Karpas-422 (cell line): ENCODE measurements at places on chromosomes 16 and 17.

- DNase-seq, result no peak
Observed at GRCh38 chr16:4692460-4693295, 684 bp upstream of the NUDT16L1 start.

GRCh38 chr17:38578229-38579082 lies 27.3 kb downstream of the SRCIN1 start:
- DNase-seq, result no peak

GRCh38 chr17:55533608-55534007 lies 22.4 kb upstream of the SMIM36 start:
- no peak for DNase-seq

DNA sequence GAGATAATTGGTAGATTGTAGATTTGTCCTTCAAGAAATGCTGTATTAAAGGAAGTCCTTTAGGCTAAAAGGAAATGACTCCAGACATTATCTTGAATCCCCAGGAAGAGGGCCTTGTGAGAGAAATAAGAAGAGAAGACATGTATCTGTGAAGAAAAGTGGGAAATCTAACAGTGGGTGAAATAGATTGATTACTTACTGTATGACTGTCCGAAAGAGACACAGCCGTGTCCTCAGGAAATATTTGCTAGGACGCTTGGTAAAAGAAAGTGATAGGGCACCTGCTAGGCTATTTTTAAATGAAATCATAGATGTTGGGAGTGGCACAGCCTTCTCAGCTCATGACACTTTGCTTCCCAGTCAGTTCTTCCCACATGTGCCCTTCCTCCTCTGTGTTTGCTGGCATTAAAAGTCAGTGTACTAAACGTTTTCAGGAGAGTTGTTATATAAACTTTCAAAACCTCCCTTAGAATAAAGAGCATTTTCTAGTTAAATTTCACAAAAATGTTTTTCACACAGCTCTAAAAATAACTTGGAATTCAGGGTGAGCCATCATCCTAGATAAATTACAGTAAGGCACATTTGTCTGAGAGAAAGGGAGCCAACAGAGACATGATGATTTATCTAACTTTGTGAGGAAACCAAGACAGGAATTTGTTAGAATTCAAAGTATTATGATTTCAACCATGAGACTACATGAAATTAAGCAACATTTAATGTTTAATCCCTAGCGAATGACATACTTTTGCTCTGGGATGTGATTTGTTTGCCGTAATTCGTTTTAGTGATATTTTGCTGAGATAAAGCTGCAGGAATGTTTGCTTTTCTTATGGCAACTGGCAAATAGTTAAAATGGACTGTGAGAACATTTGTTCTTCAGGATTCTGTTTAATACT lies 35.0 kb downstream of the DHRS7B start:
- DNase-seq, result no peak

- no peak for DNase-seq
Observed at GRCh38 chr16:81664153-81664552, 114.9 kb upstream of the PLCG2 start.

- DNase-seq, result no peak
Observed at GRCh38 chr16:71337631-71338030, 20.9 kb upstream of the CALB2 start.

GRCh38 chr17:78759969-78760352 lies 22.1 kb downstream of the CYTH1 start:
- DNase-seq, result no peak

- DNase-seq, result peak; percentile 59
Observed at GRCh38 chr17:11391134-11391533, 150.1 kb downstream of the SHISA6 start.
